ENCODE measurements at places on chromosomes 6 and 20.

DNA sequence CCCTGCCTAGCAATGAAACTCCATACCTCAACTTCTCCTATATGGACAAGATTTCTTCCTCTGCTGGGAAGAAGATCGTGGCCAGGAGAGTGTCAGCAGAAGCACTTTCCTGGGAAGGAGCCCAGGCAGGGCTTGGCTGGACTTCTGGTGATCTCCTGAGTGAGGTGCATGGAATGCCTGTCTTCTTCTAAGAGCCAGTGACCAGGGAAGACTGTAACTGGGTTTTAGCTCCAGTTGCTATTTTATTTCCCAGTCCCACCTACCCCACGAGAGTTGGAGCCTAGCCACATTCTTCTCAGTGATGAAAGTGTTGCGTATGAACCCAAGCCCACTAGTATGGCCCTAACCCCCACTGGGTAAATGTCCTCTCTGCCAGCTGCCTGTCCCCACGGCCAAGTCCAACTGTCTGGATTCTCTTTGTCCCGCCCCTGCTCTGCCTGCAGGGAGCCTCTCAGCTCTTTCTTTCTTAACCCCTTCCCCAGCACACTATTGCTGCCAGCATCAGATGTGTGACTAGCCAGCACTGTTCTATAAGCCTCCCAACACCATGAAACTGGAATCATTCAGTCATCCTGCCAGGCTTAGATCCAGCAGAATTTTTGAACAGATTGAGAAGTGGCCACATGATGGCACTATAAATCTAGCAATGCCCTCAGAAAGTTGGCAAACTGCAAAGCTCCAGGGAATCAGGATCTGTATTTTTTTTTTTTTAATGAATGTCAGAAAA is 69.8 kb upstream of the FAM184A start:
- DNase-seq, result no peak

DNA sequence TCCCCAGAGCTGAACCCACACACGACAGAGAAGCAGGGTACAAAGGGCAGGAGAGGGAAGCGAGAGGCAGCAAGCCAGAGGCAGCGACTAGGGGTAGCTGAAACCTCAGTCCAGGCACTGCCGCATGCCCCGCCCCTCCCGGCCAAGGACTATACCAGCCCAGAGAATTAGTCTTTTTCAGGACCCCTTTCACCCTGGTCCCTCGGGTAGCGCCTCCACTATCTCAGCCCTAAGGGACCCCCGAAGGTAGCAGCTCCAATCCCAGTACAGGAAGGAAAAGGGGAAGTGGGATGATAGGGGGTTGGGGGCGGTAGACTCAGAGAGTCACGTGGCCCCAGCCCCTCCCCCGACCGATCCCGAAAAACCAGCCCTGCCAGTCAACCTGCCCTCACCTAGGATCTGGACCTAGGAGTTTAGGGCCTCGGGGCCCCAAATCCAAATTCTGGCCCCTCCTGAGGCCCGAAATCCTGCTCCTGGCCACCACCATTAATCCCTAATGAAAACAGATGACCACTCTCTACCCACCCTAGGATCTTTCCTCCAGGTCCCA is 1.3 kb downstream of the RGL2 start:
- DNase-seq, result no peak

- no peak for DNase-seq
Measured at GRCh38 chr20:38343311-38344106, 2.8 kb upstream of the LBP start.

DNA sequence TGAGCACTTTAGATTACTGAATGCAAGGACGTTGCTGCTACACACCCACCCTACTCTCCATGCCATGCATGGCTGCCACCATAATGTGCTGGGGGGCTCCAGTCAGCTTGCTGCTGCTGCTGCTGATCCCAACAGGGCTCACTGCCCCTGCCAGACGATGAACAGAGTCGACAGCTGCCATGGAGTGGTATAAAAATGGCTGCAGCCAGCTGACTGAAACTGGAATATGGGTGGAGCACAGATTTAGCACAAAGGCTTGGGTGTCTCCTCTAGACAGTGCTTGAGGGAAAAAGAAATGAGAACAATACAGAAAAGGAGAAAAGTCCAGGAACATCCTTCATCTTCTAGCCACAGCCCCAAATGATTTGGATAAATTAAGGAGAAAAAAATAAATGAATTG is 150.7 kb downstream of the PDSS2 start:
- no peak for DNase-seq

DNA sequence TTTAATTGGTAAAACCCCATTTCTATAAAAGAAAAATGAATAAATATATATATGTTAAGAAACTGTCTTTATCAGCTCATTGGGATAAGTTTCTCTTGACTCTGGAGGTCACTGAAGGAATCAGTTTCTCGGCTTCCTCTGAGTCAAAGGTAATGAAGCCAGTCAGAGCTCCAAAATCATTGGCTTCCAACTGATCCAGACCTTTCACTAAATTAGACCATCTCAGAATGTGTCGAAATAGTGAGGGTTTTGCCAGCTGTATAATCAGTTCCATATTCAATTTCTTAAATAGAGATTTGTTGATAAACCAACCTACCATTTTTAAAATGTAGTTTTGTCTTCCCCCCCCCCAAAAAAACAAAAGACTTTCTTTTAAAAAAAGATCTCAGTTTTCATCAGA is 60.5 kb upstream of the SRSF6 start:
- DNase-seq, result no peak

DNA sequence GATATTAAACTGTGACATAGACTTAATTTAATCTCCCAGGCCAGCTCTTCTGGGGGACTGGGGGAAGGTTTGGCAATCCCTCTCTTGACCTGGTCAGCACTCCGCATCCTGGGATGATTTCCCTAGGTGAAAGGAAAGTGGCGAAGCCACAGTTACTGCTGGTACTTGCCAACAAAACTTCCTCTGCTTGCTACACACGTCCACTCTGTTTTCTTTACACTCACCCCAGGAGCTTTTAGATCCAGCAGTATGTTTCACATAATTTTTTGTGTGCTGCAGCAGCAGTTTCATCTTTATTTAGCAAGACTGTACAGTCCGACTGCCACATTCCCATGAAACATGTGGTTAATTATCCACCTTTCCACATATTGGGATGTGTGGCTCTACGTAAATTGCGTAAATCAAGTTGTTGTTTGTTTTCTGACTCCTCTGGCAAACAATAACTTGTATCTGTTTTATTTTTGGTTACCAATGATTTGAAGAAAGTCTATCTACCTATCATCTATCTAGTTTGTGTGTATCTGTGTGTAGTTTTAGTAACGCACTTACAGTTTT is 284.0 kb downstream of the PHF3 start:
- no peak for DNase-seq

- no peak for DNase-seq
Measured at GRCh38 chr6:161542346-161542980, 268.6 kb upstream of the AGPAT4 start.

DNA sequence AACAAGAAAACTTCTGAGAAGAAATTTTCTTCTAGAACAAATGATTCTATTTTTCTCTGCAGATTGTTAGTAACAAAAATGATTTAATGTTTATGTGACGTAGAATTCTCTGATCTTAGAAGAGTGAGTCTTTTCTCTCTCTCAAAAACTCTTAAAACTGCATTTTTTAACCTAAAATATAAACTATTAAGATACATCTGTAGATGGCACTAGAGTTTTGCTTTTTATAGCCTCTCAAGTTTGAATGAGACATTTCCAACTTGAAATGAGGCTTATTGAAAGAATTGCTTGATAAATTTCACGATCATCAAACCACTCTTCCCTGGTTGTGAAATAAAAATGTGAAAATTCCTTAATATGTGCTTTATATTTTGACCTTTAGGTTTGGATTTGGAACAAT is 53.8 kb downstream of the PHF3 start:
- no peak for DNase-seq

DNA sequence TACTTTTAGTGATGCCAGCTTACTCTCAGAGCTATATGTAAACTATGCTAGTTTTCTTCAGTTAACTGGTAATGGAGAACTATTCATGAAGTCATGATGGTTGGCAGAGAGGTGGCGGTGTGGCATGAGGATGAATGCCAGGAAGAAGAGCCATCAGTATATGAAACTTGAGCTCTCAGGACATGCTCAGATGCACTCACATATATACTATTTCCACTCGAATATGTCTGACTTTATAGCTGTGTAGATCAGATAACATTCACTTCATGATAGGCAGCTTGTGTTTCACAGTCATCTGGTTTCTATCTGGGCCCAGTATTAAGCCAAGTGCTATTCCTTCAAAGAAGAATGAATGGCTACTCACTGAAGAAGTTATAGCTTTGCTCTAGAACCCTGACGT is 46.2 kb upstream of the CEP85L start:
- DNase-seq, result no peak

DNA sequence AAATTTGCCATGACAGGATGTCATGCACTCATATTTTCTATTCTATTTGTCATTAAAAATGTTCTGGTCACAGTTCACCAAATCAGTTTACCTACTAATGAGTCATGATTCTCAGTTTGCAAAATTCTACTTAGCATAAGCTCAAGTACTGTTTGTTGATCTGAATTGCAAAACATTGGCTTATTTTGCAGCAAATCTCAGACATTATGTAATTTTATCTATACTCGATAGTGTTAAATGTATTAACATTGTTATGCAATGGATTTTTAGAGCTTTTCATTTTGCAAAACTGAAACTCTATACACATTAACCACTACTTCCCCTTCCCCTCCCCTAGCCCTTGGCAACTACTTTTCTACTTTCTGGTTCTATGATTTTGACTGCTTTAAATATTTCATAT is 213.8 kb upstream of the ZFP64 start:
- no peak for DNase-seq

DNA sequence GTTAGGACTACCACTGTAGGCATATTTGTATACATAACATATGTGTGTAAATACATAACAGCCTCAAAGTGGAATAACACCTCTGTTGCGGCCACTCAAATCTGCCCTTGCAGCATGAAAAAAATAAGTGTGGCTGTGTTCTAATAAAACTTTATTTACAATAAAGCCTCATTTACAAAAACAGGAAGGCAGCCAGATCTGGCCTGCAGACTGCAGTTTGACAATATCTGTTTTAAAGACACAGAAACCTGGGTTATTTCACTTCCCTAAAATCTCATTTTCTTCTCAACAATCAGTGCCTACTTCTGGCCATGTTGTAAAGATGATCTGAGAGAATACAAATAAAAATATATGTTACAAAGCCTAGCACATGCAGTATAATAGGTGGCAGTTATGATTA is 53.9 kb upstream of the SCML4 start:
- DNase-seq, result no peak

DNA sequence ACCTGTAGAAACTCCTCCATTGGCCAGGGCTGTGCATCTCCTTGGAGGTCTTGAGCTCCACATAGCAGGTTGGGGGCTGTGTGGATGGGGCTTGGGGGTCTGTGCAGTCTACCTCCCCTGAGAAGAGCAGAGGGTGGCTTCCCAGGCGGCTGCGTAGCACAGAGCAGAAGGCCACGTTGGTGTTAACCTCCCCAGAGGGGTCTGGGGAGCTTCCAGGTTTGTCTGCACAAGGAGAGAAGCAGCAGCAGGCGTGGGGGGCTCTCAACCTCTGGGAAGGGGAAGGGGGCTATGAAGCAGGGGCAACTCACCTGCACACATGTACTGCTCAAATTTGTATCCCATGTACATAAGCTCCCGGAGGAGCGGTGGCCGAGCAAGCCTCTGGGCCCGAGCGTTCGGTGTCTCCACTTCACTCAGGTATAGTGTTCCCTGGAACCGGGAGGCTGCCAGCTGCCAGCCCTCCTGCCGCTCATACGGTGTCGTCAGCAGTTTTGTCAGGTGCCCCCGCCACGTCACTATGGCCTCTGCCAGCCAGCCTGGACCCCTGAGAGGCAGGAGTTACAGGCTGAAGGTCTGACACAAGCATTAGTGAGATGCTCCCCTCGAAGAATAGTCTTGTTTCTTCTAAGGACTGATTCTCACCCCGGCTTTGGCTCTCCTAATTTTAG is 1.2 kb downstream of the DXO start:
- DNase-seq, result no peak

DNA sequence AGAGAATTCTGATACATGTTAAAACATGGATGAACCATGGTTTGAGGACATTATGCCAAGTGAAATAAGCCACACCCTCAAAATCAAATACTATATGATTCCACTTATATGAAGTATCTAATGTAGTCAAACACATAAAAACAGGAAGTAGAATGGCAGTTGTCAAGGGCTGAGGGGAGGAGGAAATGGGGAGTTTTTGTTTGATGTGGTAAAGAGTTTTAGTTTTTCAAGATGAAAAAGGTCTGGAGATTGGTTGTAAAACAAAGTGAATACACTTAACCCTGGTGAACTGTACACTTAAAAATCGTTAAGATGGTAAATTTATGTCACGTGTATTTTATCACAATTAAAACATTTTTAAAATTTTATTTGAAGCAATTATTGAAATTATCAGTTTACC is 127.4 kb upstream of the GRIK2 start:
- no peak for DNase-seq

- no peak for DNase-seq
Measured at GRCh38 chr20:38402816-38403215, 32.3 kb downstream of the SNHG17 start.

DNA sequence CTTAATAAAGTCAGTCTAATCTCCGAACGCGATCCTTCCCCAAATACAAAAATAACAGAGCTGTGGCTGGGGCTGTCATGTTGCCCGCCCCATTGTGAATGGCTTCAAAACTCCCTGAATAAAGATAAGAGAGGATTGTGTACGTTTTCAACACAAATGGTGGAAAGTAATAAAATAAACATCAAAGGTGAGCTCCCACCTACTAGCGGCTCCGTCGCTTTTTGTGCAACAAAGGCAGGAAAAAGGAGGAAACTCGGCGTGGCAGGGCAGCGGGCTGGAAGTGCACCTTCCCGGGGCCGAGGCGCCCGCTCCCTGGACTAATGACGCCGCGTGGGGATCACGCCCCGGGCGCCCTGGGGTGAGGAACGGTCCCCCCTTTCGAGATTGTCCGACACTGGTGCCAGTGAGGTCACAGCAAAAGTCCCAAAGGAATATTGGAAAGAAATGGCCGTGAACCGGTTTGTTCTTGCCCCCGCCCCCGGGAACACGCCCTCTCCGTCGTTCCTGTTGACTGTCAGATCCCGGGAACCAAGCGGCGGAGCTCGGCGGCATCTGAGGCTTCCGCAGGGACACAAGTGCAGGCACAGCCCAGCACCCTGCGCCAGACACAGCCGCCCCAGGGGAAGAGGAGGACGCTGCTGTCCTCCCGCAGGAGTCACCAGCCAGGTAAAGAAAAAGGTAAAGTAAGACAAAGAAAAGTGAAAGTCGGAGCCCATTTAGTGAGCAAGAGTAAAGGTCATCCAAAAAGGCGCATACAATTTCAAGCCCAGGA is 1.1 kb upstream of the FOXQ1 start:
- no peak for DNase-seq

DNA sequence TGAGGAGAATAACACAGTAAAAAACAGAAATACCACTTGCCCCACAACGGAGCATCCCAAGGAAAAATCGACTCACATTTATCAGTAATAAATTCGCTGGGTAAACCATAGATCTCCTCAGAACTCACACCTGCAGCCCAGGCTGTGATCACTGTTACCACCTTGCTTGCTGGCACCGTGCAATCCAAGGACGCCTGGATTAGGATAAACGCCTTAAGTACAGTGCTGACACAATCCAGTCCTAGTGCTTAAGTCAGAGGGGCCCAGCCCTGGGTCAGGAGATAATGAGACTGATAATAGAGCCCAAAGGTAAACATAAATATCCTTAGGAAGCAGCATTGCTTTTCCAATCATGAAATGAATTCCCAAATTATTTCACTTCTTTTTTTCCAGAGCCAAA is 62.5 kb downstream of the EPB41L2 start:
- no peak for DNase-seq

Data from stimulated activated CD4-positive, alpha-beta T cell treated with anti-CD3 and anti-CD28 coated beads, Interleukin-1b, Interleukin-23, amount 100 ng/mL, for 1 hour (primary cell).